ENCODE measurements at places on chromosomes 7 and 10. TPM values are rescaled to one million over a fixed set of nuclear protein-coding genes. Genes with fewer than 3 reads are reported as not detected.

CRPPA gene
- total RNA-seq, result 1.4 TPM

SORBS1 gene
- 0.50 TPM for total RNA-seq

FOXP2 gene
- 0.37 TPM for total RNA-seq

DLX6 gene
- 0.80 TPM for total RNA-seq

MOGAT3 gene
- not detected for total RNA-seq

ITIH5 gene
- total RNA-seq, result not detected

CALY gene
- total RNA-seq, result not detected

NEURL1 gene
- total RNA-seq, result not detected

AGR2 gene
- total RNA-seq, result not detected

RPP38 gene
- total RNA-seq, result 20.4 TPM

FGFR2 gene
- total RNA-seq, result not detected

SUGCT gene
- 13.1 TPM for total RNA-seq

IGF2BP3 gene
- 39.5 TPM for total RNA-seq

WDR86 gene
- total RNA-seq, result not detected

UFSP1 gene
- 8.9 TPM for total RNA-seq

CLRN3 gene
- total RNA-seq, result not detected

PPP1R3C gene
- total RNA-seq, result 3.1 TPM
